T-helper 17 cell (primary cell): ENCODE measurements at places on chromosomes 3 and 15. TPM values are rescaled to one million over a fixed set of nuclear protein-coding genes. Genes with fewer than 3 reads are reported as not detected.

- H3K36me3 ChIP-seq = peaks cover 8% of the 10 kb centered on the region
- no peak overlapping the region for H3K4me3 ChIP-seq
- no peaks in the 10 kb centered on the region for H3K27me3 ChIP-seq
- H3K4me1 ChIP-seq = peaks cover 15% of the 10 kb centered on the region
These were observed 23.7 kb upstream of the FBXL22 start for GRCh38 chr15:63573533-63573932.

- H3K36me3 ChIP-seq = peaks cover 2% of the 10 kb centered on the region
- no peaks in the 10 kb centered on the region for H3K27me3 ChIP-seq
- peak overlapping the region; percentile 89 for H3K27ac ChIP-seq
- peak; percentile 60 for DNase-seq
- peak overlapping the region; percentile 76 for H3K4me3 ChIP-seq
These were observed 42.9 kb downstream of the IDH2 start for GRCh38 chr15:90059208-90059985.

GRCh38 chr15:80926126-80926525, 63.5 kb downstream of the MESD start:
- peaks cover 12% of the 10 kb centered on the region for H3K4me1 ChIP-seq
- H3K27me3 ChIP-seq = no peaks in the 10 kb centered on the region
- no peak for DNase-seq
- H3K27ac ChIP-seq = no peak overlapping the region
- peaks cover 7% of the 10 kb centered on the region for H3K36me3 ChIP-seq
- H3K4me3 ChIP-seq = no peak overlapping the region

- H3K36me3 ChIP-seq = no peaks in the 10 kb centered on the region
- no peak overlapping the region for H3K27ac ChIP-seq
- H3K4me3 ChIP-seq = no peak overlapping the region
- H3K27me3 ChIP-seq = peaks cover 45% of the 10 kb centered on the region
- no peaks in the 10 kb centered on the region for H3K4me1 ChIP-seq
These were observed 426.4 kb upstream of the RGMA start for GRCh38 chr15:93515256-93516051.

GRCh38 chr15:33392453-33392852, 81.7 kb downstream of the RYR3 start:
- H3K27me3 ChIP-seq = peaks cover 34% of the 10 kb centered on the region
- no peak overlapping the region for H3K4me3 ChIP-seq

CIDEC gene
- not detected for total RNA-seq

GRCh38 chr15:60635507-60636352, 156.8 kb upstream of the ICE2 start:
- peak overlapping the region; percentile 36 for H3K4me3 ChIP-seq
- DNase-seq = no peak
- peaks cover 17% of the 10 kb centered on the region for H3K4me1 ChIP-seq
- peak overlapping the region; percentile 78 for H3K27ac ChIP-seq
- no peaks in the 10 kb centered on the region for H3K36me3 ChIP-seq
- H3K27me3 ChIP-seq = no peaks in the 10 kb centered on the region

- H3K27me3 ChIP-seq = peaks cover 5% of the 10 kb centered on the region
- H3K27ac ChIP-seq = no peak overlapping the region
- no peak for DNase-seq
- peaks cover 7% of the 10 kb centered on the region for H3K4me1 ChIP-seq
- no peak overlapping the region for H3K4me3 ChIP-seq
These were observed 45.1 kb upstream of the C15orf39 start for GRCh38 chr15:75156326-75157215.

GRCh38 chr15:38620098-38620497, 55.5 kb upstream of the RASGRP1 start:
- no peak for DNase-seq
- no peaks in the 10 kb centered on the region for H3K27me3 ChIP-seq
- H3K4me3 ChIP-seq = no peak overlapping the region

- peaks cover 17% of the 10 kb centered on the region for H3K4me1 ChIP-seq
- H3K27me3 ChIP-seq = no peaks in the 10 kb centered on the region
- no peak for DNase-seq
- no peaks in the 10 kb centered on the region for H3K36me3 ChIP-seq
These were observed 103.5 kb downstream of the LPP start for GRCh38 chr3:188257384-188258026.

GRCh38 chr15:73352082-73352481, 16.7 kb downstream of the HCN4 start:
- H3K4me1 ChIP-seq = no peaks in the 10 kb centered on the region
- no peak for DNase-seq
- H3K27ac ChIP-seq = no peak overlapping the region
- no peaks in the 10 kb centered on the region for H3K36me3 ChIP-seq
- no peak overlapping the region for H3K4me3 ChIP-seq

DNA sequence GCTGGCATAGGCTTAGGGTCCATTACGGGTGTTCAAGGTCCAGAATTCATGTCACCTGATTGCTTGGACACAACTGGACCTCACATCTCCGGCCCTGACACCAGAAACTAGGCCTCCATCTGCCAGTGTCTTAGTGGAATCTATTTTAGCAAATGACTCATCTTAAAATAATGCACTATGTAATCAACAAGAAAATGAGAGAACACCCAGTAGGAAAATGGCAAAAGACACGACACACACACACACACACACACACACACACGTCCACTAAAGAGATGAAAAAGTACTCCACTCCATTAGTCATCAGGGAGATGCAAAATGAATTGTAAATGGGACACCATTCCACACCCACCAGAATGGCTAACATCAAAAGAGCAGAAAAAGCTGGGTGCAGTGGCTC, 11.2 kb downstream of the APBA2 start:
- no peak for DNase-seq
- H3K36me3 ChIP-seq = peaks cover 2% of the 10 kb centered on the region
- H3K27ac ChIP-seq = no peak overlapping the region

C3orf49 gene
- total RNA-seq = not detected

- H3K36me3 ChIP-seq = peaks cover 3% of the 10 kb centered on the region
- H3K4me3 ChIP-seq = no peak overlapping the region
- peaks cover 10% of the 10 kb centered on the region for H3K4me1 ChIP-seq
- H3K27me3 ChIP-seq = no peaks in the 10 kb centered on the region
These were observed 3.4 kb upstream of the AP4E1 start for GRCh38 chr15:50905055-50905454.

- H3K4me3 ChIP-seq = no peak overlapping the region
- H3K4me1 ChIP-seq = no peaks in the 10 kb centered on the region
- H3K27ac ChIP-seq = no peak overlapping the region
- DNase-seq = no peak
These were observed 54.0 kb downstream of the FAM43A start for GRCh38 chr3:194739498-194740284.

- H3K27me3 ChIP-seq = no peaks in the 10 kb centered on the region
- H3K36me3 ChIP-seq = peaks cover 10% of the 10 kb centered on the region
- H3K27ac ChIP-seq = no peak overlapping the region
- no peak overlapping the region for H3K4me3 ChIP-seq
These were observed 12.7 kb upstream of the PTPN9 start for GRCh38 chr15:75591655-75592364.

DNA sequence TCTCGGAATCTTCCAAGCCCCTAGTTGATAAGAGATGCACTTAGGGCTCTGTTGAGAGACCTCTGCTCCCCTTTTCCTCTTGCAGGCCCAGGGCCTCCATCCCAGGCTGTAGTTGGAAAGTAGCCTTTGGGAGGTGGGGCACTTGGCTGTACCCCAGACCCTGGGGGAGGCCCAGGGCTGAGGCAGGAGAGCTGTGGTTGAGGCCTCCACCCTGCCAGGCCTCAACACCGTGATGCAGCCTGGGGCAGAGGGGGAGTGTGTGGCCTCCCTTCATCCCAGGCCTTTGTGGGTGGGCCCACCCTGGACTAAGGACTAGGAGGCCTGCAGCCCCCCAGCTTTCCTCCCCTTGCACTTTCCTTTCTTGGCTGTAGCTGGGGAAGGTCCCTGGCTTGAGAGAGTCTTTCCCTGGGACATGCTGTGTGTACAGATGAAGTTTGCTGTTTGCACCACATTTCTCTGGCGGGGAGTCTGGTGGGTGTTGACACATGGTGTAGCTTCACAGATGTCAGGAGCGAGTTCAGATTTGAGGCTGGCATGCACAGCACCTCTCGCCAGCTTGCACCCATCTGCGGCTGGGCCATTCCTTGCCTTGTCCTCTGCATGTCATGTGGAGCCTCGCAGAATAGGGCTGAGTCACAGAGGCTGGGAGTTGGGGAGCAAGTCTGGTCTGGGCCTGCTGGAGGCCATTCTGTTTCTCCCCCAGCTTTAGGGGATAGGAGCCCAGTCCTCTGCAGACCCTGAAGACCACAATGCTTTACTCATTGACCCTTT, 13.7 kb downstream of the PLEKHO2 start:
- H3K36me3 ChIP-seq = peaks cover 5% of the 10 kb centered on the region
- H3K27me3 ChIP-seq = no peaks in the 10 kb centered on the region
- peak overlapping the region; percentile 97 for H3K27ac ChIP-seq
- peak overlapping the region; percentile 70 for H3K4me3 ChIP-seq

GRCh38 chr3:4551794-4552442, 58.8 kb downstream of the ITPR1 start:
- peaks cover 18% of the 10 kb centered on the region for H3K4me1 ChIP-seq
- no peak for DNase-seq
- H3K27me3 ChIP-seq = no peaks in the 10 kb centered on the region
- no peak overlapping the region for H3K27ac ChIP-seq
- H3K36me3 ChIP-seq = peaks cover 2% of the 10 kb centered on the region

- H3K27me3 ChIP-seq = peaks cover 5% of the 10 kb centered on the region
- H3K4me3 ChIP-seq = peak overlapping the region; percentile 47
- H3K27ac ChIP-seq = peak overlapping the region; percentile 78
- peaks cover 12% of the 10 kb centered on the region for H3K4me1 ChIP-seq
These were observed 51.0 kb upstream of the ATOSA start for GRCh38 chr15:52730173-52730572.
